Stimulated activated CD4-positive, alpha-beta T cell treated with anti-CD3 and anti-CD28 coated beads, Interleukin-2, amount 100 ng/mL, for 24 hours (primary cell): ENCODE measurements at places on chromosomes 2 and 18.

GRCh38 chr2:159653962-159654361, 37.6 kb upstream of the BAZ2B start:
- no peak for DNase-seq

DNA sequence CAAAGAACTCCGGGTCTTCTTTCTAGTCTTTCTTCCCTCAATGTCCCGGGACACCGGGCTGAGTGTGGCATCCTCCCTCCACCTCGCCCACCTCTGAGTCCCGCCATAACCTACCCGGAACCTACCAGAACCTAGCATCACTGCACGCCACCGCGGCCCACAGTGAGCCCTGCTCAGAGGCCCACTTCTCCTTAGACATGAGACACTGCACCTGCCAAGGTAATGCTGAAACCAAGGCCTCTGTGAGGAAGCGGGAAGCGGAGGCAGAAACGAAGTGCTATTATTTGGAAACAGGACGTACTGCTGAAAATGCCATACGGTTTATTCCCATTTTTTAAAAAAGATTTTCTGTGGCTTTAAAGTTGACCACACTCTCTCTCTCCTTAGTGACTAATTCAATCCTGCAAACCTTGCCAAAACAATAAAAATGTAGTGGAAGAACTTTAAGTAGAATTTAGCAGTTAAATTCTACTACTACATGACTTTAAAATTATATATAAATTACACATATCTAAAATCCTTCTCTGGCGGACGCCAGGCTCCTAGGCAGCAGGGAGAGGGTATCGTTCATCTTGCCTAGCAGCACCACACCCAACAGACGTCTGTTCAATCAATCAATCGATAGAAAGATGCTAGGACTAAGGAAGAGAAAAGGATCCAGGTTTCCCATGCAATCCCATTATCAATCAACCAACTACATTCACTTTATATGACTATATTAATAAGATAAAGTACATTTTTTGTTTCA, 82.0 kb downstream of the ZNF516 start:
- DNase-seq, result peak; percentile 6

DNA sequence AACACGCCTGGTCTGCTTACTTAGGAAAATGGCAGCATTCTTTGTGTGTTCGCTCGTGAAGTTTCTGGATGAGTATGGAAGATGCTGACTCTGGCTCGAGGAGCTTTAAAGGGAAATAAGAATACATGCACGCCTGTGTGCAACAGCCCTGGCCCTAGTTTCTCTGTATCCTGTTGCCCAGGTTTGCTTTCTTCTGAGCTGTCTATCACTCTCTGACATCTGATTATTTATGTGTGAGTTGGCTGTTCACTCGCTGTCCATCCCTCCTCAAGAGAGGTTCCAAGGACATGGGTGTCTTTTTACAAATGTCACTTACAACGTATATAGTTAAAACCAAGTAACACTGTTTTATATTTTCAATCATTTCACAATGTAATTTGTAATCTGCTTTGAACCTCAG, 16.0 kb downstream of the SLC9A2 start:
- no peak for DNase-seq

DNA sequence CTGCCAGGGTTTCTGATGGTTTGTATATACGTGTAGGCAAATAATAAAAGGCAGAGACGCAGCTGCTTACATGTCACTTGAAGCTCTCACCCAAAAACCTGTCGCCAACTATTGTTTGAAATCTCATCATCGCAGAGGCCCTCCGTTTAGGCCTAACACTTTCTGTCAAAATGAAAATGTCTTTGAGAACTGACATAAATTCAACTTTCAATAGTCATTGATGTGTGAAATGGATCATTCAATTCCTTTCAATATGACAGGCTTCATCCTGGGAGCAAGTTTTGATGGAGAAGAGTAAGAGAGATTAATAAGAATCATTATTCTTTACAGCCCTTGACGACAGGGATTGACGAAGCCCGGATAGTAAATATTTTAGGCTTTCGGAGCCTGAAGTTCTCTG, 2.7 kb downstream of the ACTG2 start:
- no peak for DNase-seq

GRCh38 chr2:105867587-105867986, 122.9 kb downstream of the NCK2 start:
- no peak for DNase-seq

GRCh38 chr2:32402091-32402490, 45.3 kb downstream of the BIRC6 start:
- DNase-seq, result no peak

- no peak for DNase-seq
Observed at GRCh38 chr2:16626997-16627605, 38.5 kb downstream of the CYRIA start.

GRCh38 chr18:36468161-36468560, 170.6 kb downstream of the FHOD3 start:
- DNase-seq, result no peak

GRCh38 chr2:25029183-25029554, 12.7 kb upstream of the EFR3B start:
- no peak for DNase-seq

DNA sequence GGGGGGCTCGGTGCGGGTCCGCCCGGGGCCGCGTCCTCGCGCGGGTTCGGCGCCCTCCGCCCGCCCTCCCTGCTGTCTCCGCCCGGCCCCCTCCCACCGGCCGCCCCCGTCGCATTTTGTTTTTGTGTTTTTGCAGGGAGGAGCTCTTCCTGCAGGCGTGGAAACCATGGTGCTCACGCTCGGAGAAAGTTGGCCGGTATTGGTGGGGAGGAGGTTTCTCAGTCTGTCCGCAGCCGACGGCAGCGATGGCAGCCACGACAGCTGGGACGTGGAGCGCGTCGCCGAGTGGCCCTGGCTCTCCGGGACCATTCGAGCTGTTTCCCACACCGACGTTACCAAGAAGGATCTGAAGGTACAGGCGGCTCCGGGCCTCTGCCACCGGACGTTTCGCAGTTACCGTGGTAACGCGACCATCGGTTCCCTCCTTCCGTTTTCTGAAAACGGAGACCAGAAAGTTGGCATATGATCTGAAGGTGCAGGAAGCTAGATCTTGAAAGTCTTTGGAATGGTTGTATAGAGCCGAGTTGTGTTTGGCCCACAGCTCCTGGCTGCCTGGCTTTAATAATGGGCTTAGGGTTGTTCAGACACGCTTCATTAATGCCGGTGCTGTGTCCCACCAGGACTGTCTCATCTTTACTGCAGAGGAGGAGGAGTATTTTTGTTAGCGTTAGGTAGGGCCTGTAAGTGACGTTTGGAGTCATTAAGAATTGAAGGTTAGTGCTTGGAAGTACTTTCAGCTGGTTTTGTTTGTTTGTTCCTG, 891 bp downstream of the KDM3A start:
- DNase-seq, result peak; percentile 70

DNA sequence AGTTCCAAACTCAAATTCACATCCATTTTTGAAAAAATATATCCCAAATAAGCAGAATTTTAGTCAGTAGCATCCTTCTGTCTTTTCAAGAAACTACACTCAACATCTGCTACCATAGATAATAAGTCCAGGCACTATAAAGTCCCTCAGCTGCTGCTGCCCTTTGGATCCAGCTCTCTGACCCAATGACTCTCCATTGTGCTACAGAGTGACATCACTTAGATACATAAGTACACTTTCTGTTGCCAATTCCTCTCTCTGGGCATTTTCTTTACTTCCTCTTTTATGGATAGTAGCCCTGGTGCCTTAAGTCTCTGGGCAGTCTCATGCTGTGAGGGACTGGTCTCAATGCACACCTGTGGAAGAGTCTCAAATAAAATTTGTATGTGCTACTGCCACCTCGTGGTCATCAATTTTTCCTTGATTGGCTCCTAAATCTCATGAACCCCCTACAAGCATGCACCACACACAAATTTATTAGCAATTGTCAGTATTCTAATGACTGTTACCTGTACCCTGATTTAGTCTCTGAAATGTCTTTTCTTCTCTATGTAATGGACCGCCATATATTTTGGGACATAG, 219.2 kb downstream of the LRP1B start:
- no peak for DNase-seq
